Fibroblast of skin of scalp (primary cell): ENCODE measurements at places on chromosomes 2 and 18.

- DNase-seq, result no peak
These were observed 279.6 kb upstream of the ID2 start for GRCh38 chr2:8402222-8402621.

- peak; percentile 63 for DNase-seq
These were observed 32.5 kb downstream of the CPO start for GRCh38 chr2:206971805-206972204.

DNA sequence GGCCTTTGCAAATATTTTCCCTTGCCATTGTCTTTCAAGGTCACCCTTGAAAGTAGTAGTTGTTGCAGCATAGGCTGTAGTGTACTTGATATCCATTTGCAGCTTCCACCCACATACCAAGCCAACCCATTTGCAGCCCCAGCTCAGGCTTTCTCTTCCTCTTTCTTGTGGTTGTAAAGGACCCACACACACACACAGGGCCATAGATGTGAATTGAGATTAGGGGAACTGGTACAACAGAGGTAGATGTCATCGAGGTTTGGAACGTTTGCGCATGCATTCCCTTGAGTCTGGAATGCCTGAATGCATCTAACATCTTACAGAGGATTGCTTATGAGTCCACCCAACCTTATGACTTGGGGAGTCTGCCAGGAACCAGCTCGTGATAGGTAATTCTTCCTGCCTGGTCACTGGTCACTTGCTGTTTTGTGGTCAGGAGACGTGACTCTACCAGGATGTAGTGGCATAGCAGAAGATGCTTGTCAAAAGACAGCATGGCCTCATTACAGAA, 91.9 kb downstream of the MRPS9 start:
- no peak for DNase-seq

DNA sequence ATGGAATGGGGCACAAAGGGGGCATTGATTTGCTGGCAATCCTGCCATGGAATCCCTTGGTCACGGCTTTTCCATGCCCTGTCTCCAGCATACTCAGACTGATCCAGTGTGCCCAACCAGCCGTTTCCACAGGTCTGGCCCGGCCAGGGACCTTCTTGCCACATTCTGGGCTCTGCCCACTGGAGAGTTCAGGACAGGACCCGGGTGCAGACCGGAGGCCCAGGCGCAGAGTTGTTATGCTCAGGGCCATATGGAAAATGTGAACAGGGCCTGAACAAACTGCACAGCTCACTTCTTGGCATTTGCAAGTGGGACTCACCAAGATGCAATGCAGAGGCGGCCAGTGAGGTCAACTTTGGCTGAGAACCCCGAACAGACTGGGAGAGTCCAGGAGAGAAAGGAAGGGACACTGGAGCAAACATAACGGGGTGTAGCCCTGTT, 15.6 kb upstream of the ASAP2 start:
- peak; percentile 93 for DNase-seq

DNA sequence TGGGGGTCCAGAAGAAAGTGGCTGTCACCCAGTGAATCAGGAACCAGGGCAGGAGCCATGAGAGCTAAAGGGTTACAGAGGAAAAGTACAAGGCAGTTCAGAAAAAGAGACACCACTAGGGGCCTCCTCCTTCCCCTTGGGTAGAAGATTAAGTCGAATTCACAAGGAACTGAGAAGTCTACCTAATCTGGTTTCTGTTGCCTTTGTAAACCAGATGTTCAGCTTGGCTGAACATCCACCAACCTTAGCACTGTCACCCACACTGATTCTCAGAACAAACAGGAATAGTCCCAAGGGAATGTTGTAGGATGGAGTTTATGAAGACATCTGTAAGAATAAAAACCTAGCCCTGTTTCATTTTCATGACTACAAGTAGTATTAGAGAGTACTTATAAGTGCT, 90.4 kb upstream of the NOSTRIN start:
- no peak for DNase-seq

GRCh38 chr2:143823876-143824275, 694.7 kb downstream of the ARHGAP15 start:
- DNase-seq, result no peak

DNA sequence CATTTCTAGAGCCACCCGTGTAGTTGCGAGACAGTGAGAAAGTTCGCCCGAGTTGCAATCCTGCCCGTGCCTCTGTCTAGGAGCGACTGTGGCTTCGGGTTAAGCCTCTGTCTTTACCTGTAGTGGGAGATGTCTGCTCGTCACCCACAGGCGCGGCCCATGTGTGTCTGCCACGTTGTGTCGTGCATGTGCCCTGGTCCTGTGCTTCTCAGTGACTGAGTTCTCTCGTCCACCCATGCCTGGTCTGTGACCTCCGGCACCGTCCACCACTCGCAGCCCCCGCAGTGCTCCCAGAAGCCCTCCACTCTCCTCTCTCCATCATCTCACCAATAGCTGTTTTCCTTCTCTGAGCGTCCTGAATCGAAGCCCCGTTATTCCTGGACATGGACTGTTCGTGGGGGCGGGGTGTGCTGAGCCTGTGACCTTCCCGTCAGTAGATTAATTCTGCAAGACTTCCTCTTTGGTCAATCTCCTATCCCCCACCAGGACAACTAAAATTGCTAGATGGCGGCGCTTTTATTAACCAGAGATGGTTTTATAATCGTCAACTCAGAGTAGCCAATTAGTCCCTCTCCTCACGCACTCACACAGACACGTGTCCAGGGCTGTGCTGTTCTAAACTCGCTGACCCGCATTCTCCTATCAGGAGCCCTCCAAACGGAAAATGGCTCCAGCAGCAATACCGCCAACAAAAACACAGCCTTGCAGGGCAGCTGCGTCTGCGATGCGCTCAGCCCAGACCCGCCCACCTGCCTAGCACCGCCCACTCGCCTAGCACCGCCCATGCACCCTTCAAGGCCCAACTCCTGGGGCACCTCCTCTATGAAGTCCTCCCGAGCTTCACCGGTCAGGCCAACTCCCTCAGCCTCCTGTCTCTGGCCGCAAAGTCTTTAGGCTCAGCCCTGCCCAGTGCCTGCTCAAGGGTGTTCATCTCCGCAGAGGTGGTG, 119.4 kb downstream of the TWIST2 start:
- DNase-seq, result no peak

DNA sequence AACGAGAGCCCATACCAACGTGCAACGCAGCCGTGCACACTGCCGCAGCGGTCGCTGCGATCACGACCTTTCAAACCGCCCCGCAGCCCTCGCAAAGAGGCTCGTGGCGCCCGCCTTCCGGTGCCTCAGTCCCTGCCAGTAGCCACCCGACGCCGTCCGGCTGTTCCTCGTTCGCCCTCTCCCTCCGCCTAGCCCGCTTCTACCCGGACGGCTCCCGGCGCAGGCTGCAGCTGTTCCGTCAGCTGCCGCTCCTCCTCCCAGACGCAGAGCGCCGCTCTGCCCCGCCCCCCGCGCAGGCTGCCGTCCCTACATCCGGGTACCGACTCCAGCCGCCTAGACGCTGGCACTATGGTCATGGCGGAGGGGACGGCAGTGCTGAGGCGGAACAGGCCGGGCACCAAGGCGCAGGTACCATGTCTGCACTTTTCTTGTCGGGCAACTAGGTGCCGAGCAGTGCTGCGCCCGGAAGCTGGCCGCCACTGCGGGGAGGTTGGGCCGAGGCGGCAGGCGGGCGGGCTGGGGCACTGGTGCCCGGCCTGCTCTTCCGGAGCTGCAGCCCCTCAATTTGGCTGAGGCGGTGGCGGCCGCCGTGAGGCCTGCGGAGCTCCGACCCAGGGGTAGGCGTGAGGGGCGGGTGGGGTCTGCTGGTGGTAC, at the start of gene MOB4:
TSS of gene MOB4 (plus strand) at position 328 of the 654 bp plus-strand sequence. CDS start at position 349, 21 bp downstream.
- DNase-seq, result peak; percentile 96

DNA sequence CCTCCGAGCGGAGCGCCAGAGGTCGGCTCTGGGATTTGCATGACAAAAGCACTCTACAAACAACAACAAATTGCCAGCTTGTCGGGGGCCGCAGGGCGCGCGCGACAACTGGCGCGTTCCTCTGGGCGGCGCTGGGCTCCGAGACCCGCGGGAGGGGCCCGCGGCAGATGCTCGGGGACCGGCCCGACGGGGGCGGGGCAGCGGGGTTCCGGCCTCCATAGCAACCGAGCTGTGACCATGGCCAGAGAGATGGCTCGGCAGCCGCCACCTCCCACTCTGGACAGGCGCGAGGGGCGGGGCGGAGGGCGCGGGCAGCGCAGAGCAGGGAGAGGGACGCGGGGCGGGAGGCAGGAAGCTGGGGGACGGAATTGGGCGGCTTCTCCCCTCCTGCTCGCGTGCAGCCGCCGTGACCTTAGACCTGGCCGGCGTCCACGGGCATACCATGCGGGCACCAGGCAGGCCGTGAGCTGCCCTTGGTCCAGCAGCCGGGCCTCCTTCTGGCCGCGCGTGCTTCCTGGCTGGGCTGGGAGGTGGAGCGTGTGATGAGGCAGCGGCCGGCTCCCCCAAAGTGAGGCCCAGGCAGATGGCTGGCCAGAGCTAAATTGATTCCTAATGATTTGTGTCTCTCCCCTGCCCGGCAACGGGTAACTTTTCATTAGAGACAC, 171.5 kb downstream of the CELF4 start:
- DNase-seq, result peak; percentile 47

GRCh38 chr2:128685841-128686496, 367.3 kb upstream of the HS6ST1 start:
- DNase-seq, result no peak

GRCh38 chr2:21277068-21278056, 153.6 kb downstream of the TDRD15 start:
- no peak for DNase-seq

GRCh38 chr2:213288913-213289700, 4.8 kb downstream of the SPAG16 start:
- DNase-seq, result peak; percentile 8
